ENCODE measurements at places on chromosomes 5 and 9.

GRCh38 chr5:149852641-149853330 lies 91.8 kb downstream of the PDE6A start:
- DNase-seq = peak; percentile 50

GRCh38 chr5:14944996-14945395 lies 73.4 kb upstream of the ANKH start:
- DNase-seq = no peak

GRCh38 chr5:68565427-68565826 lies 349.9 kb downstream of the PIK3R1 start:
- DNase-seq = no peak

- no peak for DNase-seq
Measured at GRCh38 chr9:30977965-30978364, 1406.5 kb upstream of the ACO1 start.

DNA sequence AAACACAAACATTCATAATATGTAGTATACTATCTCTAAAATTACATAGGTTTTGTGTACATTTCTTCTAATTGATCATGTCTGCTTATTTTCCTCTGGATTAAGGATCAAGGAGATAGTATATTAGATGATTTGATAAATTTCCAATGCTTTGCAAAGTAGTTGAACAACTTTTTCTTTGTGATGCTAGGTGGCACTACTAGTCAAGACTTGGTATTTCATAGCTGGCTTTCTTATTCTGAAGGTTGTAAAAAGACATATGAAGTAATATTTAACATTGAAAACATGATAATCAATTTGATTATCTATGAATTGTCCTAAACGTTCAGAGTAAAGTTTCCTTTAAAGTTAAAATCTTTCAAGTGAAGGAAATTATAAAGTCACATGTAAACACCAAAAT lies 106.1 kb upstream of the FGF10 start:
- no peak for DNase-seq

- no peak for DNase-seq
Measured at GRCh38 chr5:79202076-79202475, 33.9 kb upstream of the JMY start.

DNA sequence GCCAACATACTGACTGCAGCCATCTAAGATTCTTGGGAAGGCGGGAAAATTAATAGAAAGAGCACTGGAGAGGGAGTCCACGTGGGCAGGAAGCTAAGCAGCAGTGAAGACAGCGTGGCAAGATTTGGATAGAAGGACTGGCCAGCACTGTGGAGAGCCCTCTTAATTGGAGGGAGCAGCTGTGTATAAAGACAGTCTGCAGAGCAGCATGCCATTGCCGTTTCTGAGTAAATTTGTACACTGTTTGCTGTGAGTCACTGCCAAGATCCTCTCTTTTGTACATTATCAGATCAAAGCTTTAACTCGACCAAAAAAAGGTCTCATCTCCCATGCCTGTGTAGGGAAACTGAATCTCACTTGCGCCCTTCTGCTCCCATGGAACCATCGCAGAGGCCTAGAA lies 45.3 kb downstream of the INSYN2B start:
- no peak for DNase-seq

DNA sequence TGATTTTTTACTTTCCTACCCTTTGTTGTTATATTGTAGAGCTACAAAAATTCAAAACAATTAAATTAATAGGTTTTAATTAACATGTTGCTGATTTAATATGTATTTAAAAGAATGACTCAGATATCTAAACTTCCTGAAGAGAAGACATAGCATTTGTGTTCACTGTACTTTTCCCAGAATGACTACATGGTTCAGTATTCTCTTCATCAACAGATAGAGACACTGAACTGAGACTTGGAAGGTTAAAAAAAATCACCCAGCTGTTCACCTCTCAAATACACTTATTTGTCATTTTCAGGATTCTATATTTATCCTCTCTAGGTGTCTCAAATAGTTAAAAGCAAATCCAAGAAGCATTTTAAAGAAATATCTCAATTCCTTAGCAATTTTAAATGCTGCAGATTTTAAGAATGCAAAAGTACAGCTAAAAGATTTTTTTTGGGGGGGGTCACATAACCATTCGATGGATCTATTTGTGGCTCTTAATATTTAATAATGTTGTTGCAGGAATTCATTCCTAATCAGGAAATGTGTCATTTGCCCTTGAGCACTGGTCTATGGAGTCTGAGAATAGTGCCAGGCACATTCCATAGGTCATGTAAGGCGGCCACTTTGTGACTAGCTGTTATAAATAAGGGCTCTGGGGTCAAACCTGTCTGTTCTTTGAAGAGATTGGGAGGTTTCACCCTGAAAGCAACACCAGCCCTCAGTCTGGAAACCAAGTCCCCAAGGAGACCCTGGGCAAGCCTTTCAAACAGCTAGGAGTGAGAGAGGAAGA lies 463.1 kb downstream of the NR2F1-AS1 start:
- DNase-seq = no peak

DNA sequence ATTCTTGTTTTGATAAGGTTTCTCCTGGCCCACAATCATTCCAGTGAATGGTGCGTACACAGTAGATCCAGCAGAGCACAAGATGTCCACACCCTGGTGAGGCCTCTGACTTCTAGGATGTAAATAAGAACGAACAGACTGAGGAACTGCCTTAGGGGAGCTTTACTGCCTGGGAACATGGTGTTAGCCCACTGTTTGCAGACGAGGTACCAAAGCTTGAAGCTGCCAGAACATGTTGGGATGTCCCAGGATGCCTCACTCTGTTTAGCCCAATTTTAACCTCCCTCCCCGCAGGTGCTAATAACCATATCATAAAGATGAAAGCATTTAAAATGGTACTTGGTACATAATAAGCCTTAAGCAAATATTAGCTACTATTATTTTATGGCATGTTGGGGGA lies 3.5 kb downstream of the LECT2 start:
- no peak for DNase-seq

GRCh38 chr5:144156767-144157171 lies 13.7 kb downstream of the YIPF5 start:
- no peak for DNase-seq

DNA sequence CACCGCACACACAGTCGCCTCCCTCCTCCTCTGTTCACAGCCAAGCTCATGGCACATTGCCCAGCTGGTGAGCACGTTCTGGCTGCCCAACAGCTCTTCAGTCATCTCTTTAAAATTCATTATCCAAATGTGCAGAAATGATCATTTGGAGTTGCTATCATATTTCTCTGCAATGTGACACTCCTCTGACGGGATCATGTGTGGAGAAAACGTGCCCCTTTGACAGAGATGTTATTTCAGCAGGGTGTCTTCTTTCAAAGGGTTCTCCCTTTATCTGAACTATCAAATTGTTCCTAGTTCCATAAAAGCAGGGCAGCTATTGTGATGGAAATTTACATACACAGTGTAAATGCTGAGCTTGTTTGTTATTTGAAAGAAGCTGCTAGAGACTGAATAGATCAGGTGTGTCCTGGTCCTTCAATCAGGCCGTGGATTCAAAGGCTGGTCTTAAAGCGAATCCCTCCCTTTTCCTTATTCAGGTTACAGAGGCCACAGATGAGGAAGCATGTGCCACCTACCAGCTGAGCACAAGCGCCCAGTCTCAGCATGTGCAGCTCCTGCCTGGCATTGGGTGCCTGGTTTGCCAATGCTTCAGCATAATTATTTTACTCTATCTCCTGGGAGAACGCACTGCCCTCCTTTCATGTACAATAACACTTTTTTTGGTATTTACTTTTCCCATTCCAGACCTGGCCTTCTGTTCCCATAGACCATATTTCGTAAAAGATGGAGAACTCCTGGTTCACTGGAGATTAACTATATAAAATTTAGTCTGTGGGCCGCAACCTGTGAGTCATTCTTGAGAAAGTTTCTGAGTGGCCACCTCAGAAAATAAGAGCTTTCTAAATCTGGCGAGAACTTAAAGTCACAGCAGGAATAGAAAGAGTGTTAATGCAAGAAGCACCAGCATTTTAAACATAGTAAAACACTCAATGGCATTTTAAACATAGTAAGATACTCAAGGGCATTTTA lies 433.7 kb downstream of the ENC1 start:
- no peak for DNase-seq

DNA sequence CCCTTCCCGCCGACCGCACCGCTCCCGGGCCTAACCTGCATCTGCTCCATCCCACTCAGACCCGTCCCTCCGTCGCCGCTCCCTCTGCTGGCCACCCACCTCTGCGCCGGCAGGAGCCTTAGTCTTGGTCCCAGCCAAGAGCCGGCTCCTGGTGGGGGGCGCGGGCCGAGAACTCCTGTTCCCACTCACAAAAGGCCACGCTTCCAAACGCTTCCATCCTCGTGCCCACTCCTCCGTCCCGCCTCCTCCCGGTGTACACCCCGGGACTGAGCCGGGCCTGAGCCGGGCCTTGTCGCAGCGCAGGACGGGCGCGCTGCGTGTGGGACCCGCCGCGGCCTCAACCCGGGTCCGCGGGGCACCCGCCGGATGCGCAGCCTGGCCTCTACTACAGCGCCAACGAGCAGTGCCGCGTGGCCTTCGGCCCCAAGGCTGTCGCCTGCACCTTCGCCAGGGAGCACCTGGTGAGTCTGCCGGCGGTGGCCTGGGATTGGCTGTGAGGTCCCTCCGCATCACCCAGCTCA lies 7.5 kb downstream of the ADAMTS13 start:
- DNase-seq = peak; percentile 30

- DNase-seq = no peak
Measured at GRCh38 chr9:72814083-72814597, 138.7 kb downstream of the ALDH1A1 start.

- DNase-seq = peak; percentile 4
Measured at GRCh38 chr5:132458651-132459030, 31.9 kb downstream of the IRF1 start.

- DNase-seq = no peak
Measured at GRCh38 chr9:136645352-136645902, 17.3 kb upstream of the EGFL7 start.

DNA sequence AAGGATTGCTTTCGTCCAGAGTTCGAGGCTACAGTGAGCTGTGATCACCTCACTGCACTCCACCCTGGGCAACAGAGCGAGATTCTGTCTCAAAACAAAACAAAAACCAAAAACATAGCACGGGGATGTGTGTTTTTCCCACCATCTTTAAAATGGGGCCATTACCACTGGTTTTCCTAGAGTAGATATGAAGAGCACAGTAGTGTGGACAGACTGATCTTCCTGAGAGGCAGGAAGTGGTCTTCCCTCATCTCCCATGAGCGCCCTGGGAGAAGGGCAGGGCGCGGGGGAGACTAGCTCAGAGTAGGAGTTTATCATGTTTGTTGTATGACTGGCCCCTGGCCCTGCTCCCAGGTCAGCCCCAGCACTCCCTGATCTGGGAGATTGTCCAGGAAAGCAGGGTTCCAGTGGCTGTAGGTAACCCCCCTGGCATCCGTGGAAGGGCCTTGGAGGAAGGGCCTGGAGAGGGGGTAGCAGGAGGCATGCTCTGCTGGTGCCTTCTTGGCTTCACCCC lies 2.3 kb downstream of the SUSD3 start:
- peak; percentile 22 for DNase-seq

DNA sequence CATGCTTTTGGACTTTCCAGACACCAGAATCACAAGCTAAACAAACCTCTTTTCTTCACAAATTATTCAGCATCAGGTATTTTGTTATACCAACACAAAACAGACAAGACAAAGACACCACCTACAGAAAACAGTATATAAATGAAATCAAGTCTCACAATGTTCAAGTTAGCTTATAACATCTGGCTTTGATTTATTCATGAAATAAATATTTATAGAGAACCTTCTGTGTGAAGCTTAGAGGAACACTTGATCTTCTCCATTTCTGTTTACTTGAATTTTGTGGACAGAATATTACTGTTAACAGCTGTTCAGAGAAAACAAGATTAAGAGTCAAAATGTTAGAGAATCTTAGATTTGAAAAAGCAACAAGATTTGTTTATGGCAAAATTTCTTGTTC lies 137.4 kb upstream of the PRR16 start:
- no peak for DNase-seq

GRCh38 chr5:58012102-58012501 lies 447.8 kb downstream of the PLK2 start:
- no peak for DNase-seq

- DNase-seq = no peak
Measured at GRCh38 chr9:134982311-134982710, 64.6 kb upstream of the FCN1 start.

DNA sequence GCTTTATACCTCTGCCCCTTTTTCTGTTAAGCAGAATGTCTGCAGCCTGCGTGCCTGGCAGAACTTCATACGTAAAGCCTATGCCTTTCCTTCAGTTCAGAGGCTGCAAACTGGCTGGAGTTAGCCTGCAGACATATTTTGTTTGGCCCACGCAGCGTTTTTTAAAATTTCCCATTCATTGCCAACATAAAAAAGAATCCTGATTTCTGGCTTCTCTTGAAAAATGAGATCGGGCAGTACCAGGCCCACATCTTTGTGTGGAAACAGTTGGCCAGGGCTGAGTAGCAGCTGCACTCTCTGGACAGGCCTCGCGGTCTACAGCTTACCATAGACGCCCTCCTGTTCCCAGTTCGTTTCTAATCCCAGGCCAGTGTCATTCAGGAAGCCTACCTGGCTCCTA lies 104.4 kb downstream of the SMARCA2 start:
- DNase-seq = no peak

- DNase-seq = no peak
Measured at GRCh38 chr5:31211098-31211497, 17.6 kb downstream of the CDH6 start.

GRCh38 chr5:54658010-54658409 lies 140.5 kb downstream of the SNX18 start:
- no peak for DNase-seq

GRCh38 chr5:122195802-122196394 lies 66.6 kb downstream of the ZNF474 start:
- DNase-seq = no peak

- DNase-seq = no peak
Measured at GRCh38 chr5:179828756-179829421, 8.2 kb downstream of the SQSTM1 start.

All from CD4-positive, alpha-beta T cell treated with Interleukin-17A for 4 hours (primary cell).